ENCODE measurements at places on chromosomes 1 and 21.

GRCh38 chr1:18009055-18009454 lies 98.5 kb upstream of the IGSF21 start:
- DNase-seq = no peak

GRCh38 chr1:71267220-71267619 lies 186.4 kb upstream of the ZRANB2 start:
- no peak for DNase-seq

GRCh38 chr21:44428281-44428960 lies 26.9 kb upstream of the LRRC3 start:
- no peak for DNase-seq

DNA sequence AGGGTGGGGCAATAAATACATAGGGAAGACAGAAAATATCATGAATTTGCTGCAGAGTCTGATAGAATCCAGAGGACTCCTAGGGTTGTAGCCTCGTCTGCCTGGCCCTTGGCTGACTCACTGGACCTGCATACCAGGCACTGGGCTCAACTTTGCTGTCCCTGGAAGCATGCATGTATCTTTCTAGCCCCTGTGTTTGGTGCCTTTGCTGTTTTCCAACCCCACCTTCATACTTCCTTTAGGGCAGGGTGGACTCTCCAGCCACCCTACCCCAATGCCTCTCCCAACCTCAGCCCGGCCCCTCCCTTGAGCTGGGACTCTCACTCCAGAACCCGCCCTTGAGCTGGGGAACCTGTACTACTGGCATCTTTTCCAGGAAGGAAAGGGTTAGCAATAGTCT lies 1.2 kb downstream of the RAB25 start:
- DNase-seq = no peak

- DNase-seq = no peak
Measured at GRCh38 chr1:89274411-89274857, 1.8 kb upstream of the GBP5 start.

DNA sequence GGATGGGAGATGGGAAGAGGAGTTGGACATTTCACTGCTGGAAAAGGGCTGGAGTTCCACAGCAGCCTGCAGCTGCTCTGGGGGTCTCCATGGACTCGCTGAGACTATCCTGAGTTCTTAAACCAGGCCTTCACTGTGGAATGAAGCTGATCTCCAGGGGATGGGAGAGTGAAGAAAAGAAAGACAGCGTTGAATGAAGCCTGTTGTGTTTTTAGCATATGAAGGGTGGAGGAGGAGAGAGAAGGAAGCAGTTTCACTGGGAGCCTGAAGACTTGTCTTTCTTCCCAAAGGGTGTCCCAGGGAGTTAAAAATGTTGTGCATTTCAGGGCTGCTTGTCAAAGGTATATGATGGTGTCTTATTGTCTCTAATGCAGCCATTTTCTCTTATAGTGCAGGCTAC lies 9.2 kb downstream of the ROR1 start:
- no peak for DNase-seq

DNA sequence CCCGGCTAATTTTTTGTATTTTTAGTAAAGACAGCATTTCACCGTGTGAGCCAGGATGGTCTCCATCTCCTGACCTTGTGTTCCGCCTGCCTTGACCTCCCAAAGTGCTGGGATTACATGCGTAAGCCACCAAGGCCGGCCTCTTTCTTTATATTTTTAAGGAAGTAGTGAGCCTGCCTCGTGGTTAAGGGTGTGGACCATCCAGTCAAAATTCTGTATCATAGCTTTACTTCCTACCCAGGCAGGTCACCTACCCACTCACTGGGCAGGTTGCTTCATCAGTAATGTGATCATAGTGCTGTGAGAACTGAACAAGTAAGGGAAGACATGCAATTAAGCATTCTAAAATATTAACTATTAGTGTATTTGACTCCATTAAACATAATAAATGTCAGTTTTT lies 8.1 kb upstream of the ACOT7 start:
- DNase-seq = no peak

DNA sequence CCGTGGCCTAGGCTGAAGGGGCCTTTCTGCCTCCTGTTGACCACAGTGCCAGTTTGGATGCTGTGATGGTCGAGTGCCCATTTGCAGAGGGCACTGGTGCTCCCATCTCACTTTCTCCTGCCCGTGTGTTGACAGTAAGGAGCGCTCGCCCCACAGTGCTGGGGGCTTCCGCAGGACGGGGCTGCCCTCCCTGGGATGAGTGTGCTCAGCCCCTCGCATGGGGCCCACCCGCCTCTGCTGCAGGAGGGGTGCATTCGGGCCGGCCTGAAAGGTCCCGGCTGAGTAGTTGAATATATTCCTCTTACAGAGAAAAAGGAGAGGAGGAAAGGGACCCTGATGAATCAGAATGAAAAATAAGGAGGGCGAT lies 37.3 kb downstream of the NTPCR start:
- no peak for DNase-seq

- no peak for DNase-seq
Measured at GRCh38 chr1:100642826-100643225, 76.7 kb upstream of the VCAM1 start.

GRCh38 chr21:39384674-39385298 lies 35.9 kb upstream of the HMGN1 start:
- no peak for DNase-seq

GRCh38 chr1:55723001-55723400 lies 507.8 kb upstream of the USP24 start:
- DNase-seq = no peak

DNA sequence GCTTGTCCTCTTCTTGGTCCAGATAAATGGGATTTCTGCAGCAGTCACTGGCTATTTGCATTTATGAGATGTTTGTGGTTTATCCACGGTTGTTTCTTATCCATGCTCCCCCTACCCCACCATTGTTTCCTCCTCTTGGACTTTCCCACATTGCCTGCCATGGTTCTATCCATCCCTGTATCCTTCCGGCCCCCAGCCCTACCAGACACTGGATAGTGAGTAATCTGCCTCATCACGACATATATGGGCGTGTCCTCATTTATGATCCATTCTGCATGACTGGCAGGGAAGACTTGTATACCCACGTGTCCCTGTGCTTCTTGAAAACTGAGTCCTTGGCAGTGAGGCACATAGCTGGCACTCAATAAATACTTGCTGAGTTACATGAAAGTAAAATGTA lies 40.1 kb downstream of the CACNA1S start:
- DNase-seq = no peak

Data from stimulated activated CD4-positive, alpha-beta T cell treated with anti-CD3 and anti-CD28 coated beads, Interleukin-4, amount 100 ng/mL, for 48 hours (primary cell).